ENCODE measurements at places on chromosomes 6 and 20. TPM values are rescaled to one million over a fixed set of nuclear protein-coding genes. Genes with fewer than 3 reads are reported as not detected.

PAX1 gene
- polyA plus RNA-seq = 0.21 TPM

DNA sequence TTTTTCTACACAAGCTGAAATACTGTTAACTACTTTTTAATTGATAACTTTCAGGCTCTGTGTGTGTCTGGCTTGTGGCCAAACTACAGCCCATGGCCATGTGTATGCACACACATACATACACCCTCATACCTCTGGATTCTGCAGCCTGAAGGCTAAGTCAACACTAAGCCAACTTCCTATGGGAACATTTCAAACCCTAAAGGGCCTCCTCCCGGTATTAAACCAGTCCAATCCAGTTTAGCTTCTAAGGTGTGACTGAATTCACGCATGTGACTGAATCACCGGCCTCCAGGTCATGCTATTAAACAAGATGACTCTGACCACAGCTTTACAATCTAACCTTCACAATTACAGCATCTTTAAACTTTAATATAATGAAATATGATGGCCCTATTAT is 20.7 kb upstream of the DST start:
- DNase-seq = no peak

COL19A1 gene
- polyA plus RNA-seq = 2.1 TPM

DNA sequence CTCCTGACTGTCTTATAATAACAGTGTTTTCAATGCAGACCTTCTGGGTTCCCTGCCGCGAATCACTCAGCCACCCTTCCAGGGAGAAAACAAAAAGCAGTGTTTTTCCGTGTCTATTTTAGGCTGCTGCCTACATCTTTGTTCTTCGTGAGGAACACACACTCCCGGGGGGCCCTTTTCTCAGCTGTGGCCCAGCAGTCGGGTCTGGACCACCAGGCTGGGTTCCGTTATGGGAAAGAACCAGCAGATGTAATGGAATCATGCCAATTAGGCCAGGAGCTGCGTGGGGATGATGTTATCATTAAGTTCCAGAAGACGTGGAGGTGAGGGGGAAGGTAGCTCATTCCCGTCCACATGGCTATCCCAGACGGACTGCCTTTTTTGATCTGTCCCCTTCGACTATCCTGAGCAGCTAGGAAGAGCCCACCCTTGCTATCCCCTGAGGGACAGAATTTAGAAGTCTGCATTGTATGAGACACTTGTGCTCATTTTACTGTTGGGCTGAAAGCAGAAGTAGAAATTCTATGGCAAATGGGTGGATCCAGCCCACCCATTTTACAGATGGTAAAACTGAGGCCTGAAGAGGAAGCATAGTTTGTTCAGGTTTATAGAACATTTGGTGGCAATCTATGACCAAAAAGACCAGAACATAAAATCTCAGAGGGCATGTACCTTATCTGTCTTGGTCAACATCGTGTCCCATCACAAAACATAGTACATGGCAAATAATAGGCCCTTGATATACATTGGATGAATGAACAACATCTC is 54.5 kb downstream of the KCNB1 start:
- DNase-seq = no peak

PDYN gene
- 0.22 TPM for polyA plus RNA-seq

DNA sequence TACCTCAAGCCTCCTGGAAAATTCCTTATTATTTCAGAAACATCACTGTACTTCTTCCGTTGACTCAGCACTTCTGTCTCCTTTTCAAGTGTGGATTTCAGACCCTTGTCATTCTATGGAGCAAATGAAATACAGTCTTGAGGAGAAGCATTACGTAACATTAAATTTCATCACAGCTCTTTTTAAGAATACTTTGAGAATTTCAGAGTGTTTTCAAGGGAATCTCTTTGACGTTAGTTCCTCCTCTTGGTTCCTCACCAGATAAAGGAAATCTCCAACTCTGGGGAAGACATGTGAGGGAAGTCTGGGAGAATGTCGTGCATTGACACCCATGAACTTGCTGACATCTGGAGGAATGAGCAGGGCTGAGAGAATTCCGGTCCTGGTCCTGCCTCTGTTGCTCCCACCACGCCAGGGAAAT is 32.3 kb downstream of the UST start:
- no peak for DNase-seq

GRCh38 chr6:30480536-30481156 is 8.7 kb upstream of the HLA-E start:
- DNase-seq = no peak

SLC25A27 gene
- 22.9 TPM for polyA plus RNA-seq

DNA sequence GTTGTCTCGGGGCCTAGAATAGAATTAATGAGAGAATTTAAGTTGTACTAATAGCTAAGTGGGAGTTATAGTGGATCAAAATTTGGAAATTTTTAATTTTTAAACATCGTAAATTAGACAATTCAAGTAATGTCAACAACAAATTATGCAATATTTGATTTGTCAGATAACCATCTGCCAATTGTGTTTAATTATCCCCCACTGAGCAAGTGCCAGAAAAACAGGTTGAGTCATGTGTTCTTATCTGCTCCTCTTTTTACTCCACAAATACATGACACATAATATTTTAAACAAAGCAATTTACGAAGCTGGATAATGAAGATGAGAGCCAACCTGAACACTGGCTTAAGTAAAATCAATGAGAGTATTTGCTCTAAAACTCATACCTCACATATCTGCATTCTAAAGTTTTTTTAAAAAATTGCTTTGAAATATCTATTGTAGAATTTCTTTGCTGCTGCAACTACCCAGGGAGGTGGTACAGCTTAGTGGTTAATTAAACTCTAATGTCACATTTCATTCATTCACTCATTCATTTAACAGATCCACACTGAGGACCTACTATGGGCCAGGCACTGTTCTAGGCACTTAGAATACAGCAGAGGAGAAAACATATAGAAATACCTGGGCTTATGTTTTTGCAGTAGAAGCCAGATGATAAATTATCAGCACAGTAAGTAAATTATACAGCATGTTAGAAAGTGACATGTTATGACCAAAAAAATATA is 57.1 kb upstream of the MAP7 start:
- DNase-seq = no peak

GRCh38 chr20:7214081-7214740 is 446.7 kb downstream of the BMP2 start:
- no peak for DNase-seq

DNA sequence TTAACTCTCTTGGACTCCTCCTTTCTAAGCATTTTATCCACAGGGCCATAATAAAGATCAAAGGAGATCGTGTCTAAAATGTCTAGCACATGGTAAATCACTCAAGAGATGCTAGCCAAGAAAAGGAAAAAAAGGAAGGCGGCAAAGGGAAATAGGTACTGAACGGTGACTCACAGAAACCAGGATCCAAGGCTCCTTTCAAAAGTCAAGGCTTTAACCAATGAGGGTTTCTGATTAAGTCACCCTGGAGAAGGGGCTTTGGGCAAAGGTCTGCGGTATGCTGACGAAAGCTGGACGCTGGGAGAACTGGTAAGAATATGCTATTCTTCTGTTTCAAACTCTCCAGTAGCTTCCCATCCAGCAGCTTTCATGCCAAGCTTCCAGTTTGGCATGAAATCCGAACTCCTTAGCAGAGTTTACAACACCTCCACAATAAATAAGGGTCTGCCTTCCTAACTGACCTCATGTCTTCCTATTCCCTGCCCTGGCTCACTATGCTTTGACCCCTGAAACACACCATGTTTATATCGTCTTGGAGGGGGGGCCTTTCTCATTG is 1.0 kb downstream of the TOMM34 start:
- DNase-seq = no peak

DNA sequence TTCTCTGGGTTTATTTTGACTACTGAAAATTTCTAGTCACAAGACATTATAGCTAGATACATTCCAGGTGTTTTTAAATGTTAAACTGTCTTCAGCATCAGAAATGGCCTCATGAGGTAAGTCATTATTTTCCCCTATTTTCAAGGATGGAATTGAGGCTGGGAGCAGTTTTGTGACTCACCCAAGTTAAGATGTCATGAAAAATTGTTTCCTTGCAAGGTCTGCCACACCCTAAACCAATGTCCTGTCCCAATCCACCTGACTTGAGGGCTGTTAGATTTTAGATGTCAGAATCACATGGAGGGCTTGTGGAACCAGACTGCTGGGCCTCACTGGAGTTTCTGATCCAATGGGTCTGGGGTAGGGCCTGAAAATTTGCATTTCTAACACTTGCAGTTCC is 16.9 kb downstream of the SLC22A3 start:
- DNase-seq = no peak

LRRN4 gene
- 8.8 TPM for polyA plus RNA-seq

C6orf15 gene
- polyA plus RNA-seq = not detected

GRCh38 chr6:129105793-129106192 is 222.9 kb downstream of the LAMA2 start:
- DNase-seq = no peak

DNA sequence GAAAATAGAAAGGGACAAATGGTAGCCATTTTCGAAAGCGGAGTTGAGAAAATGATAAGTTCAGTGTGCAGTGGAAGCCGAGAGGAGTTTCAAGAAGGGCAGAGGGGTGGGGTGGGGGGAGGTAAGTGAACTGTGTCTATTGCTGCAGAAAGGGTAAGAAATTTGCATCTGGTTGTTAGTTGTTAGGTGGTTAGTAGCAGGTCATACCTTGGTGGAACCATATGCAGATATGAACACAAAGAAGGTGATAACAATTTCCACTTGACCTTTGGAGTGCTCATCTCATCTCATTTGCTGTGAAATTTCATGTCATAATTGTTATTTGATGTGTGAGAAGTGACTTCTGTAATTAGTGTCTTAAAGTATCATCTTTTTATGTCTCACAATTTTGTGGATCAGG is 288.2 kb downstream of the QKI start:
- no peak for DNase-seq

DNA sequence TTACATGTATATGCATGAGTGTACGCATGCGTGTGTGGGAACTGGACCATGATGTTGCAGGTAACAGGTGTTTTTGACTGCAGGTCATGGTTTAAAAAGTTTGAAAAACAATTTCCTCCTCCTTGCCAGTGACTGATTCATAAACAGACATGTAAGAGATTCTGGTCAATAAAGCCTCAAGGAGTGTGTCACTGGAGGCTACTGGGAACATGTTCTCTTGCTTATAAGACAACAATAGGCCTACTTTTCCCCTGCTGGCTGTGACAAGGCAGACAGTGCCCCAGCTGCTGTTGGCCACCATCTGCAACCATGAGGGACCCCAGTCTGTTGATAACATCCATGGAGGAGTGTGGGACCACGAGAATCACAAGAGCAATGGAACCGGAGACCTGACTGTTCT is 12.7 kb downstream of the LEMD2 start:
- no peak for DNase-seq

THBS2 gene
- 7.6 TPM for polyA plus RNA-seq

DNA sequence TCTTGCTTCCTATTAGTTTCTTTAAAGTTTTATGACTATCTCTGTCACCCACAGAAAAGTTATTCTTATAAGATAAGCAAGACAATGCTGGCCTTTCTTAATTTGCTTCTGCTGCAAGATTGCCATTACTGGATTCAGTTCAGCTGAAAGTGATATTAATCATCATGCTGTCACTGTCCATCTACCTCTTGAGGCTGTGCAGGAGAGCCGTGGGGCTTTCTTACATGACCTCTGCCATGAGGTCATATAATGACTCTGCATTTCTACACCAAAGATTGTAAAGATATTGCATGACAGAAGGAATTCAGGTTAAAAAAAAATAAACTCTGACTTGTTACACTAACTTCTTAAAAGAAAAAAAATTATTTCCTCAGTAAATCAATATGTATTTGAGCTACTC is 106.9 kb downstream of the TRDN start:
- no peak for DNase-seq

- DNase-seq = no peak
Observed at GRCh38 chr6:124964764-124965105, 2.5 kb downstream of the RNF217 start.

DNA sequence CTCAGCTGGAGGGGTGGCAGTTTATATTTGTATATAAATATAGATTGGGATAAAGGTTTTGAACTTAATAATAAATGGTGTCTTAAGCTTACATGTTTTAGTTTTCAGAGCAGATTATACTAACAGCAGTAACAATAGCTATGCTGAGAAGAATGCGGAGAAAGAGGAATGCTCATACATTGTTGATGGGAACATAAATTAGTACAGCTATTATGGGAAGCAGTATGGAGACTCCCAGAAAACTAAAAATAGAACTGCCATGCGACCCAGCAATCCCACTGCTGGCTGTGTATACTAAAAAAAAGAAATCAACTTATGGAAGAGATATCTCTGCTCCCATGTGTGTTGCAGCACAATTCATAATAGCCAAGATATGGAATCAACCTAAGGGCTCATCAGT is 127.9 kb downstream of the BCKDHB start:
- no peak for DNase-seq

TAF8 gene
- 25.0 TPM for polyA plus RNA-seq

Data from left renal cortex interstitium (tissue), 4 donors.